ENCODE measurements at places on chromosomes 11 and 22.

GRCh38 chr11:33984682-33985389 lies 66.7 kb upstream of the CAPRIN1 start:
- no peak for DNase-seq

DNA sequence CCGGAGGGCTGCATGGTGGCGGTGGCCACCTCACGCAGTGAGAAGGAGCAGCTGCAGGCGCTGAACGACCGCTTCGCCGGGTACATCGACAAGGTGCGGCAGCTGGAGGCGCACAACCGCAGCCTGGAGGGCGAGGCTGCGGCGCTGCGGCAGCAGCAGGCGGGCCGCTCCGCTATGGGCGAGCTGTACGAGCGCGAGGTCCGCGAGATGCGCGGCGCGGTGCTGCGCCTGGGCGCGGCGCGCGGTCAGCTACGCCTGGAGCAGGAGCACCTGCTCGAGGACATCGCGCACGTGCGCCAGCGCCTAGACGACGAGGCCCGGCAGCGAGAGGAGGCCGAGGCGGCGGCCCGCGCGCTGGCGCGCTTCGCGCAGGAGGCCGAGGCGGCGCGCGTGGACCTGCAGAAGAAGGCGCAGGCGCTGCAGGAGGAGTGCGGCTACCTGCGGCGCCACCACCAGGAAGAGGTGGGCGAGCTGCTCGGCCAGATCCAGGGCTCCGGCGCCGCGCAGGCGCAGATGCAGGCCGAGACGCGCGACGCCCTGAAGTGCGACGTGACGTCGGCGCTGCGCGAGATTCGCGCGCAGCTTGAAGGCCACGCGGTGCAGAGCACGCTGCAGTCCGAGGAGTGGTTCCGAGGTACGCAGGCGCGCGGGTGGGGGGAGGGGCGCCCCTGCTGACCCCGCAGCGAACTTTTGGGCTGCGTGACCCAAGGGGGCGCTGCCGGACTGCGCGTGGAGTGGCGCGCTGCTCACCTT lies 670 bp downstream of the NEFH start:
- DNase-seq, result no peak

DNA sequence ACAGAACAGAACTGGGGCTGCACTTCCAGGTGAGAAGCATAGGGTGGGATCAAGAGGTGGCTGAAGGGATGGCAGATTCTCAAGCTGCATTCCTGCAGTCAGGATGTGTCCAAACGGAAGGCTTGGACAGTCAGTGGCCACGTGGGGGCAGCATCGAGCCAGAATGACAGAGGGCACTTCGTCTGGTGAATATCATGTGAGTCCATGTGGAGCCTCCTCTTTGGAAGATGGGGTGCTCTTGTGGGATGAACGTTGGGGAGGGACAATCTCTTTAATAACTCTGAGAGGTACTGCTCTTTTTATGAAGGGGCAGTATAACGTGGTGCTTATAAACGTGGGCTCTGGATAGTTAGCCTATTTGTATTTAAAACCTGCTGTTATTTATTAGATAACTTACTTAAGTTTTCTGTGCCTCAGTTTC lies 154.9 kb upstream of the NAV2 start:
- DNase-seq, result no peak

- no peak for DNase-seq
Measured at GRCh38 chr11:1172729-1173117, 15.0 kb downstream of the MUC5AC start.

- DNase-seq, result no peak
Measured at GRCh38 chr11:86046116-86046515, 22.8 kb downstream of the PICALM start.

DNA sequence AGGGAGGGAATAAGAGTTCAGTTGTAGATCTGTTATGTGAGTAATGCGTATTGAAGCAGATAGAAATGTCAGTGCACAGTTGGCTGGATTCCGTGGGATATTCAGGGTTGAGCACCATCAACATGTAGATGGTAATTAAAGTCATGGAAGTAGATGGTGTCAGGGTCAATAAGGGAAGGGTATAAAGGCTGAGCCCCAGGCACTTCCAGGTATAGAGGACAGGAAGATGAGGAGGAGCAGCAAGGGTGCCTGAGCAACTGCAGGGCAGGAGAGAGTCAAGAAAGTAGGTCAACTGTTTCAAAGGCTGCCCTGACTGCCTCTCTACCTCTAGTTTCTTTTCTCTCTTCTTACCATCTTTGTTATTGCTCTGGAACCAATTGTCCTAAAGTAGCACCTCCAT lies 85.9 kb downstream of the MICAL2 start:
- DNase-seq, result no peak

GRCh38 chr11:68976095-68976494 lies 4.7 kb downstream of the MRGPRD start:
- no peak for DNase-seq

DNA sequence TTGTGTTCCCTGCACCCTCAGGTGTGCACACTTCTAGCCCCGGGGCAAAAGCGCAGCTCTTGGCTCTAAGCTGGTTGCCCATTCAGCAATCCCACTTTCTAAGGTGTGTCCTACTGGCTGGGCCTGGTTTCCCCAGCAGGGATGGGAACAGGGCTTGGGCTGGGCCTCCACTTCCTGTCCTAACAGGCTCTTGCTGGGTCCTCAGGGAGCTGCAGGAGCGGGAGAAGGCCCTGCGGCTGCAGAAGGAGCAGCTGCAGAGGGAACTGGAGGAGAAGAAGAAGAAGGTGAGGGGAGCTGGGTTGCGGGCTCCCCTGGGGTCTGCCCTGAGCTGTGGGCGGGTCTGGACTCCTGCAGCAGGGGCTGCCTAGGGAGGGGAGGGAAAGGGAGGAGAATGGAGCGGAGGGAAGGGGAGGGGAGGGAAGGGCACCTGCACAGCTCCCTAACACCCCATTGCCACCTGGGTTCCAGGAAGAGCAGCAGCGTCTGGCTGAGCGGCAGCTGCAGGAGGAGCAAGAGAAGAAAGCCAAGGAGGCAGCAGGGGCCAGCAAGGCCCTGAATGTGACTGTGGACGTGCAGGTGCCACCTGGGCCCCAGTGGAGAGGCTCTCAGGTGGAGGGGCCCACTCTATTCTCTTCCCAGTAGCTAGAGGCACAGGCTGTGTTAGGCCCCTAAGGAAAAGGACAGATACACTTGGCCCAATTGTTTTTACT lies 24.6 kb downstream of the INCENP start:
- DNase-seq, result no peak

DNA sequence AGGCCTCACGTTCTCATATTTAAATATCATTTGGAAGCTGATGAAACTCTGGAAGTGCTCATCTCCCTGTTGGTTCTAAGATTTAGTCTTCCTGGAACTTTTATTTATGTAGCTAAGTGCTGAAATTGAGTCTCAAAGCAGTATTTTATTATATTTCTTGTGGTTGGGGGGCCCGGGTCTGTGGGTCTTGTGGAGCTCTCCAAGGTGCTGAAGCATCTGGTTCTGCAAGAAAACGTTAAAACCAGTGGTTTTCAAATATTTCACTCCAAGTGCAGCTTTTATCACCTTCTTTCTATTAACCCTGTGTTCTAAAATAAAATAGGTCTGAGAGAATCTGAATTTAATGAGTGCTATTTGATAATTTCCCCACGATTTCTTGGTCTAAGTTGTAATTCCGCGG lies 1404.8 kb downstream of the TBC1D22A start:
- no peak for DNase-seq

GRCh38 chr11:7936615-7937014 lies 4.9 kb downstream of the OR10A3 start:
- DNase-seq, result no peak

DNA sequence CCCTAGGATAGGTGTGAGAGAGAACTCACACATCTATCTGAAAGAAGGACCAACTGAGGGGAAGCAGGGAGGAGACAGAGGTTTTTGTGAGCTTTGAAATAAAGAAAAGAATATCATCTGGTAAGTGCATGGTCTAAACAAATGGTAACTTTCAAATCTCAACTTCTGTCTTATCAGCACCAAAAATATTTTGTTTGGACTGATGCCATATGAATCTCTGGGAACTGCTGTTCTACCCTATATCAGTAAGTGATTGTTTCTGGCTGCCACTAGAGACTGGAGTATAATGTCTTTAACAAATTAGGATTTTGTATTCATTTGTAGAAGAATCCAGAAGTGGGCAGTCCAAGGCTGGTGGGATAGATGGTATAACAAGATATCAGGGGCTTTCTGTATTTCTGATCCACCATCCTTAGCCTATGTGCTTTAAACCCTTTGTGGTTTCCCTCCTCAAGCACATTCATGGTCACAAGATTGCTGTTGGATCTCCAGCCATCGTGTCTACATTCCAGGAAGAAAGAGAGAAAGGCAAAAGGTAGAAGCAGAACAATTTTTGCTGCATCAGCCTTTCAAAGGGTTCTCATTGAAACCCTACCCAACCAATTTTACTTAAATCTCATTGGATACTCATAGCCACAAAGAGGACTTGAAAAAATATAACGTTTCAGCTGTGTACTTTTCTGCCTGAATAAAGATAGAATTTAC lies 4.7 kb downstream of the HEPHL1 start:
- DNase-seq, result no peak

GRCh38 chr11:108662700-108663099 lies 2.2 kb upstream of the DDX10 start:
- DNase-seq, result no peak

DNA sequence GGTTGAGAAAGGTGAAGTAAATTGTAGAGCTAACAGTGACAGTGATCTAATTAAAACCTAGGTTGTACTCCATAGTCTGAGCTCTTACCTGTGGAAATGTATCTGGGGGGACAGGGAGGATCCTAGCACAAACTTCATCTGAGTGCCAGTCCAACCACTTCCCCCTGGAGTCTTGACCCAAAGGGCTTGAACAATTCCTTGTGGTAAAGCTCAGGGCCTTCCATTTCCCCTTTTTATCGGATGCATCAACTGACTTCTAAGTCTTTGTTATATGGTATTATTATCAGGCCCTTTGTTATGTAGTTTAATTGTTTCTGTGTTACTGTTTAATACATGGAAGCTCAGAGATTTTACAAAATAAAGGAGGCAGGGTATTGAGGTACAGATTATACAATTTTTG lies 140.2 kb upstream of the SESN3 start:
- DNase-seq, result no peak

GRCh38 chr11:11728386-11728785 lies 106.6 kb upstream of the GALNT18 start:
- no peak for DNase-seq

GRCh38 chr11:125085301-125086081 lies 22.4 kb downstream of the SLC37A2 start:
- no peak for DNase-seq

- DNase-seq, result peak; percentile 44
Measured at GRCh38 chr22:37607010-37607934, 1.4 kb upstream of the GGA1 start.

DNA sequence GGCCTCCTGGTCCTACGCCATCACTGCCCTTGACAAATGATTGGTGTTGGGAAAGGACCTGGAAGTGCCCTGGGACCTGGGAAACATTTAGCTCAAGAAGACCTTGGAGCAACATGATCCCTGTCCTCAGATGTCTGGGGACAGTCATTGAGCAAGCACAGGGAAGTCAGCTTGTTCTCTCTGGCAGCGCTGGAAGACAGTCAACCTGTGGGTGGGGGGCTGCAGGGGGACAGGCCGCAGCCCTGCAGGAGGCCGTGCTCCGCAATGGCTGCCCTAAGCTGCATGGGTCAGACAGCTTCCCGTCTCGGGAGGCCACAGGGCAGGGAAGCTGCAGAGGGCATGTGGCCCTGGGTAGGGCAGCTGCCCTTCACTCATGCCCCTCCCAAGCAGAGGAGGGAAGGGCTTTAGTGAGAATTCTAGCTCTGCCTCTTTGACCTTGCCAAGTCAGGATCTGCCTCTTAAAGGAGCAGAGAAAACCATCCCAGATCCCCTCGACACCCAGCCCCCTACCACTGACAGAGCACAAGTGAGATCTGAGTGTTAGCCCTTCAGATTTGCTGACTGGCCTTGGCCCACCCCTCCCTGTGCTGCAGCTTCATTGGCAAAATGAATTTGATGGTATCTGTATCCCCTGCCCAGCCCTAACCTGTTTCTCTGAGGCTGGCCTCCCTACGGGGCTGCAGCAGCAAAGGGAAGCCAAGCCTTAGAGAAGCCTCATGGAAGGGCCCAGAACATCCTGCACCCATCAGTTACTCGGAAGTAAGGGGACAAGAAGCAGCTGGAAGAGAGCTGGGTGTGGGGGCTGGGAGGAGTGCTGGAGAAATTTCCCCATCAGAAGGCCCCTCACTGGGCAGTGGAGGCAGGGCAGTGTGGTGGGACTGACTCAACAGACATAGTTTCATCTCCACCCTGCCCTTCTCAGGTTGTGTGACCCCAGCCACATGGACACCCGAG lies 6.2 kb upstream of the SREBF2 start:
- no peak for DNase-seq

GRCh38 chr22:43983808-43984207 lies 28.6 kb downstream of the SAMM50 start:
- DNase-seq, result no peak

- DNase-seq, result no peak
Measured at GRCh38 chr22:23874871-23875270, 17.2 kb downstream of the SLC2A11 start.

DNA sequence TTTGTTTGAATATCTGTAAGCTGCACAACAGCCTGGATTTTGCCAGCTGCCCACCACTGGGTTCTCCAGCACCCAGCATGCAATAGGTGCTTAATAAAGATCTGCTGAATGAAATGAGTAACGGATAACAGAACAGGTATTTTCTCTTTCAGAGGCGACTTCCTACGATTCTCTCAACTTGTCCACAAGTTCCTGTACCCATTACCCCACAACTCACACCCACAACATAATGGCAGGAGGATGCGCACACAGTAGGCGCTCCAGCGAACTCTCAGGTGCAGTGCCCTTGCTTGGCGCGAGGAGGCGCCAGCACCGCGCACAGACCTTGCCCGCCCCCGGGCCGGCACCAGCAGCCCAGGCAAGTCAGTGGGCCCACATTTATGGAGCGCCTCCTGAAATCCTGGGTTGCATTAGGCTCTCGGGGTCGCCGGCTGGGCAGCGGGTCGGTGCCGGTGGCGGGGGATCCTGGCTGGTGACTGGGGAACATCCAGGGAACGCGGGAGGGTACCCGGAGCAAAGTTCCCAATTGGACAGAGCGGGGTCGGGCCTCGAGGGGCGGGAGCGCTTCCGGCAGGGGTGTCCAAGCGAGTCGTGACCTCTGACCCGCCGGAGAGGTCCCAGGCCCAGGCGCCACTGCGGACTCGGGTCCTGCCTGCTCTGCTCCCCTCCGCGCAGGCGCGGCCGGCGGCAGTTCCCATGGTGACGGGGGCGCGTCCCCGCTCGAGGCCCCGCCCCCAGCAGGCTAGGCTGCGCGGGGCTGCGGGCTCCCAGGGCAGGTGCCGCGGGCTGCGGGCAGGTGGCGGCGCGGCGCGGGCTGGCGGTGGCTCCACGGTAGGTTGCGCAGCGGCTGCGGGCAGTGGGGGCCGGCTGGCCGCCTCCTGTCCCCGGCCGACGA lies at the start of gene KIAA1671:
Gene KIAA1671 (plus strand): TSS at position 775 of the 895 bp plus-strand sequence. CDS start 75,284 bp downstream, outside the sequence.
- DNase-seq, result no peak
